AG10803 (cell line): ENCODE measurements at places on chromosomes 5 and 9.

GRCh38 chr5:14855366-14855765 lies 16.2 kb downstream of the ANKH start:
- no peak for DNase-seq

DNA sequence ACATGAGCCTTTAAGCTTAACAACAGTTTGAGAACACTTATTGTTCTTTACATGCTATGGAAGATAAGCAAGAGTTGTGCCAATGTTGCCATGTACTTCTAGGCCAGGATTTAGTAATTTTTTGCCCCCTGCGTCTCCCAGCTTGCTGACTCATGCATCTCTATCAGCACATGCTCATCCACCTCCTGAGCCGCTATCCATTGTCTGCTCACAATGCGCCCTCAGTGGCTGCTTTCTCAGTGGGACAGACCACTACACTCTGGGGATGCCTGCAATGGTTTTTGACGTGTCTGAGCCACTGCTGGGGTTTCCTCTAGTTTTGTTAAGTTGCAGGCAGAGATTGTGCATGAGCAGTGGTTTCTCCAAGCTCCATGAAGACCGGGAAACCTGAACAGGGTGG lies 50.9 kb upstream of the PHF2 start:
- DNase-seq: no peak

- DNase-seq: no peak
Observed at GRCh38 chr9:37966412-37967013, 62.6 kb upstream of the SLC25A51 start.

GRCh38 chr5:65043843-65044359 lies 275.2 kb downstream of the CWC27 start:
- no peak for DNase-seq

DNA sequence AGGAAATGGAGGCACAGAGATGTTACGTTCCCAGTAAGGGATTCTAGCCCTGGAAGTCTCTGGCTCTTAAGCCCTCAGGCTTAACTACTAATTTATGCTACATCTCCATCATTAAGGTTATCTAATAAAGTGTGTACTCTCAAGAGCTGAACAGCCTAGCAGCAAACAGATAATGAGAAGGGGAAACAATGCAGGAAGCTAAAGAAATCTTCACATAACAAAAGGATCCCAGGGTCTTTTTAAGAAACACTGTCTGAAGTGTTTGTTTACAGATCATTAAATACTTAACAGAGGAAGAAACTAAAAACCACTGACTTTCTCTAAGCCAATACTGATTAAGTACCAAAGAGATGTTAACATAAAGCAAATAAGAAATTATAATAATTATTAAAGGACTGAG lies 129.0 kb downstream of the PAPPA start:
- DNase-seq: no peak

GRCh38 chr5:139984816-139985215 lies 58.3 kb downstream of the NRG2 start:
- DNase-seq: no peak

GRCh38 chr5:162190-162564 lies 29.1 kb upstream of the LRRC14B start:
- DNase-seq: no peak

- no peak for DNase-seq
Observed at GRCh38 chr5:6788956-6789649, 75.9 kb downstream of the TENT4A start.

- no peak for DNase-seq
Observed at GRCh38 chr5:1291611-1292080, 3.2 kb downstream of the TERT start.

- DNase-seq: peak; percentile 62
Observed at GRCh38 chr5:61328791-61329549, 3.1 kb upstream of the ZSWIM6 start.

DNA sequence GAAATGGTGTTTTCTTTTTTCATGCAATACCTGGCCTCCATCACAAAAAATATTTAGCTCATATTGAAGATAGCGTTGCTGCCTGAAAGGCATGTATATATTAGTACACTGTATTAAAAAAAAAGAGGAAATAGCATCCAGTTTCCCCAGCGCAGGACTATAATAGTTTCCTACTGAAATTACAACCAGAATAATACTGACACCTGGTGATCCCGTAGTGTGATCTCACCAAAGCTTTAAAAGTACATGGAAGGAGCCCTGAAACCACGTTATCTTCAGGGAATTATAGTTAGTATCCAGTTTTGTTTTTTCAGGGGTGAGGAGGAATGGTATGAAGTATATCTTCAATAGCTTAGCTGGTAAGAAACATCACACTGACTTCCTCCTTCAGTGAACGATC lies 264.9 kb downstream of the CD180 start:
- DNase-seq: no peak

DNA sequence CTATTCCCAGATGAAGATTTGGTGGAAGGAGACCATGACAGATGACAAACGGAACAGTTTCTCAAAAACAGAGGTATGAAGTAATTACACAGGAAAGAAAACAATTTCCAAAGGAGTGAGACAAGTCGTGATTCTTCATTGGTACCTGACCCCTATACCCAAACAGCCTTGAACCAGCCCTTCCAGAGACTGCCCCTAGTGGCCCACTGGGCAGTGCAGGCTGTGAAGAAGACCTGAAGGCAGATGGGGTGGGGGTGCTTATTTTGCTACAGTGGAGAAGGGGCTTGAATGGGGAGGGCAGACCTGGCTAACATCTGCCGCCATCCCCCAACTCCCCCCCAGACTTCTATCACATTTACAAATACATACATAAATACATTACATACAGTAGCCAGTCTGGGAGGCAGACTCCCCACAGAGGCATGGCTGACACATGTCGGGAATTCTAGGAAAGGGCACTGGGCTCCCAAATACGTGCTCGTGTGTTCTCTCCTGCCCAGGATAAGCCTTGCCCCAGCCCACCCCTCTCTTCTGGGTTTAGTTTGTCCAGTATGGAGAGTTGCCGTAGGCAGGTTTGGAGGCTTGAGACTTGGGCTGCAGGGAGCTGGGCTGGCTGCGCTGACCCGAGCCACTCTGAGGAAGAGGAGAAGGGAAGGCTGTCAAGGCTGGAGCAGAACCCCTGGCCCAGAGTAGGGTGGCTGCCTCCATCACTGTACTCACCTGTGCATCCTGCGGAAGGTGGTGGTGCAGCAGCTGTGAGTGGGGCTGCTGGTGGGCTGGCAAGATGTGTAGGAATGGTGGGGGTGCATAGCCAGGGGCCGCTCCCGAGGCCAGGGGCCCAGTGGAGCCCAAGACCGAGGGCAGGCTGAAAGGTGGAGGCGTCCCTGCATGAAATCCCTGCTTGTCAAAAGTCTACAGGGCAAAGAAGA lies 105.3 kb downstream of the UBE2R2 start:
- no peak for DNase-seq

DNA sequence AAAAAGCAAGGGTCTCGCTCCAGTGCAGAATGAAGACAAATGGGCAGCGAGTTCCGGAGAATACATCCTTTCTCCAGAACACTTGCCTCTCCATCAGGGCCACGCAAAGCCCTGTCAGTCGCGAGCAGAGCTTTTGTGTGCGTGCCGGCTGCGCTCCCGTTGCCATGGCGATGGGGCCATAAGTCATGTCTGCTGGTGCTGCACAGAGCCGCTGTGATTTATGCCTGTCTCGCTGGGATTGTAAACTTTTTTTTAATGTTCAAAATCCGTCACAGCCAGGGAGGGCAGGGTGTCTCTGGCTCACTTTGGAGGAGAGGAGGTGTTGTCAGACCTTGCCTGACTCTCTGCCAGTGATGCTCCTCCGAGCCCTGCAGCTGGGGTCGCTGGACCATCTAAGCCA lies 272.7 kb downstream of the TRIM32 start:
- DNase-seq: peak; percentile 7

- no peak for DNase-seq
Observed at GRCh38 chr9:123327697-123328100, 28.3 kb upstream of the CRB2 start.

- no peak for DNase-seq
Observed at GRCh38 chr5:171438738-171439137, 19.3 kb downstream of the FGF18 start.

DNA sequence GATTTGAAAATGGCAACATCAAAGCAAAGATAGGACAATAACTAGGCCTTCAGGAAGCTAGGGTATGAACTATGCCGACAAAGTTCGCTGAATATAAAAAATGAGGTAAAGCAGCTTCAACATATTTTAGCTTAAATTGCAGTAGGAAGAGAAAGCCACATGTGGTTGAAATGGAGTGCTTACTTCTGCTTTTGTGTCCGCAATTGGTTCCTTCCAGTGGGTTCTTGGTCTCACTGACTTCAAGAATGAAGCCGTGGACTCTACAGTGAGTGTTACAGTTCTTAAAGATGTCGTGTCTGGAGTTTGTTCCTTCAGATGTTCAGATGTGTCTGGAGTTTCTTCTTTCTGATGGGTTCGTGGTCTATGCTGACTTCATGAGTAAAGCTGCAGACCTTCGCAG lies 95.2 kb downstream of the APTX start:
- DNase-seq: no peak

- DNase-seq: no peak
Observed at GRCh38 chr5:179281694-179282093, 63.6 kb downstream of the ADAMTS2 start.

DNA sequence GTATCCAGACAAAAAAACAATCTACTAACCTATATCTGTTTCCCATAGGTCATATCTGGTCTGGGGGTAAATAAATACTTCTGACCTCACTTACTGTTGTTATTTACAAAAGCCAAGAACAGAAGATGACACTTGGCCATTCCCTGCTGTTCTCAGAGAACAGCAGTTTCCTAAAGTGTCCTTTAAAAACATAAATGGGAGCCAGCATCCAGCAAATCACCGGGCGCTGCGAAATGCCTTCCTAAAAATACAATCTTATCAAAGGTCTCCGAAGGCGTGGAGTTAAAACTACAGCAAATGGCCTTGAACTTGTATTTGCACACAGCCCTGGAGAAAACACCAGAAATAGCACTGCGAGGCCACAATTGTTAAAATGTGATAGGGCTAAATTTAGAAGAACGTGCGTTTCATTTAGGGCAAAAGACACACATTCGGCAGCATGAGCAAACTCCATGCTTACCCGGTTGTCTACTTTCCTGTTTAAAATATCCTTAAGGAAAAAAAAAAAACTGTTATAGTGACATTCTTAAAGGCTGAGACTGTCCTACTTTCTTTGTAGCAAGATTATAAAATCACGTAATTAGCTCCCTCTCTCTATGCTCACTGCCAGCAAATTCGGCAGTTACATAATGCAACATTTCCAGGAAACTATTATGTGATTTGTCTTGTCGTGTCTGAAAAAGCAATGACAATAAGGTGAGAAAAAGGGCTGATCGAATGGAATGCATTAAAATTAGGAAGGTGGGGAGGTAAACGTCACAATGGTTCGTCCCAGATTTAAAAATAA lies 1.5 kb downstream of the NFIL3 start:
- peak; percentile 62 for DNase-seq

- no peak for DNase-seq
Observed at GRCh38 chr5:17360879-17361278, 137.2 kb upstream of the TAF11L2 start.

DNA sequence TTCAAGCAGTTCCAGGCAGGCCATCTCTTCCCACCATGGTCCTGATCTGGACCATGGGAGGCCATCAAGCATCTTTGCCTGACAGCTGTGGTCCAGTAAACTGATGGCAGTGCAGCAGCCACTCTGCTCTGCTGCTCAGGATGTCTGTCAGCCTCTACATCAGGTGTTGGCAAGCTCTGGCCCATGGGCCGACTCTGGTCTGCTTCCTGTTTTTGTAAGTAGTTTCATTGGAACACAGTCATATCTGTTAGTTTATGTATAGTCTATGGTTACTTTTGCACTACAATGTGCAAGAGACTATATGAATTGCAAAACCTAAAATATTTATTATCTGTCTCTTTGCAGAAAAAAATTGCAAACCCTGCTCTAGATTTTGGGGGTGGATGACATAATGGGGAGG lies 225.0 kb downstream of the KCTD16 start:
- DNase-seq: no peak

GRCh38 chr9:70257502-70257901 lies 1.3 kb upstream of the SMC5 start:
- no peak for DNase-seq

GRCh38 chr5:82160948-82161347 lies 117.2 kb downstream of the RPS23 start:
- peak; percentile 77 for DNase-seq

DNA sequence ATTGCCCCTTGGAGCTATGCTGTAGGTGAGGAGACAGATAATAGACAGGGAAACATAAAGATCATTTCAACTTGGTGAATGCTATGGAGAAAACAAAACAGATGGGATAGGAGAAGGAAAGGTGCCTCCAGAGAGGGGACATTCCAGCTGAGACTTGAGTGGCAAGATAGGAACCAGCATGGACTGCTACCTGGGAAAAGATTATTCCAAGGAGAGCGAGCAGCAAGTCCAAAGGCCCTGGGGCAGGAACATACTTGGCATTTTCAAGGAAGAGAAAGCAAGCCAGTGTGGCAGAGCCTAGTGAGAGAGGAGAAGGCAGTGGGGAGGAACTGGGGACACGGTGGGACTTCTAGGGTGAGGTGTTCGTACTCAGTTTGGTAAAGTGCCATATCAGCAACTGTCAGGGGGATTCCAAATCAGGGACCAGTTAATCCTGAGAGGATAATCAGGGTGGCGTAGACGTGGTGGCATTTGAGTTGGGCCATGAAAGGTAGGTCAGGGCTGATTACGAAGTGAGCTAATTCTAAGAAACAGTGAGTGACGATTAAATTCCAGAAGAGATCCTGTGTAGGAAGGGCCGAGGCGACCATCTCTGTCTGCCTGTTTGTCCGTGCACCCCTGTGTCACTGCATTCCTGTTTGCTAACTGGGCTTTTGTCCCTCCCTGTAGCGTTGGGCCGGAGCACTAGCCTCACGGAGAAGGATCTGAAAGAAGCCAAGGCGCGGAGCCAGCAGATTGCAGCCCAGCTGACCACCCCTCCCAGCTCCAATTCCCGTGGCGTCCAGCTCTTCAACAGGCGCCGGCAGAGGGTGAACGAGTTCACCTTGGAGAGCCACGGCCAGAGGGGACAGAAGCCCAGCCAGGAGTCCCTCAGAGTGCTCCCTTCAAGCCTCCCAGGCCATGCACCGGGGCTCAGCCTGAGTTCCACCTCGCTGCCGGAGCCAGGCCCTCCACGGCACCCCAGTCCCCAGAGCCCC lies 7.1 kb downstream of the SYNPO start:
- no peak for DNase-seq

GRCh38 chr9:117839862-117840261 lies 135.7 kb downstream of the TLR4 start:
- DNase-seq: no peak

- peak; percentile 68 for DNase-seq
Observed at GRCh38 chr5:128213340-128213739, 129.8 kb downstream of the SLC12A2 start.
